ENCODE measurements at places on chromosomes 12 and 14.

DNA sequence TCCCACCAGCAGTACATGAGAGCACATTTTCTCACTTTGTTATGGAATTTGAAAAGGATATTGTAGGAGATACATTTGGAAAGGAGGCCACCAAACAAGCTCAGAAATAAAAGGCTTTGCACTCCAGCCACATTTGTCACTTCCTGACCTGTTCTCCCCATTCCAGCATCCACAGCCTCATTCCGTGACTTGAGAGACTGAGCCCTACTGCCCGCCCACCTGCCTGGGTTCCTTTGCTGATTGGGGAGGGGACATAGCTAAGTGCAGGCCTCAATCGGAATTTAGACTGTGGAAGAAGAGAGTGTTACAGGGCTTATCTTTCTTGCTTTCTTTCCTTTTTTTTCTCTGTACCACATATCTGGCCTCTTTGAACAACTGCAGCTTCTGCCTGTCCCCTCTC, 735.4 kb upstream of the TMEM132C start:
- H3K27ac ChIP-seq = no peak overlapping the region
- no peaks in the 10 kb centered on the region for H3K36me3 ChIP-seq
- no peak for DNase-seq
- H3K4me1 ChIP-seq = no peaks in the 10 kb centered on the region
- H3K27me3 ChIP-seq = no peaks in the 10 kb centered on the region
- no peak overlapping the region for H3K4me3 ChIP-seq

DNA sequence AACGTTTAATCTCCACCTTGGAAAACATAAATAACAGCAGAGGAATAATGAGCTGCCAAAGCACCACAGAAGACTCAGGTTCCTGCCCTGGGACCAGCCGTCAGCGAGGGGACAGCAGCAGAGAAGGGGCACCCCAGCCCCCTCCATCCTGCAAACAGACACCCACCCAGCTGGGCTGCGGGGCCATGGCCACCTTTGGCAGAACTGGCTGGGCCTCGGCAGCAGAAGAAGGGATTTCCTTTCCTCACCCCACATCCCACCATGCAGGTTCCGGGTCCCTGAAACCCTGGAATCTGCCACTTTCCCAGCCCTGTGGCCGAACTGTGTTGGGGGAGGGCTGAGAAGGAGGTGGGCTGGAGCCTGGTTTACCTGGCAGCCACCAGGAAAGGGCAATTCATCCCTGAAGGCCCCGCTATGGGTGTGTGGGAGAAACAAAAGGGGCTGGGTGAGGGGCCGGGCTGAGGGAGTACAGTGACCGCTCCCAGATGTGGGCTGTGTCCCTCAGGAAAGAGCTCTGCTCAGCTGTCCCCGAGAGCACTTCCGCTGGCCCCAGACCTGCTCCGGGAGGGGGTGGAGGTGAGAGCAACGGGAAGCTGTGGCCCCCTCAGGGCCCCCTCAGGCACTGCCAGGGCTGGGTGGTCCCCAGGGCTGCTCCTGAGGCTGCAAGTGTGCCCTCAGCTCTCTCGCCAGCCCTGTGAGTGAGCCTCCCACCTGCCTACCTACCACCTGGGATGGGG, 3.8 kb downstream of the PGF start:
- no peaks in the 10 kb centered on the region for H3K4me1 ChIP-seq
- H3K4me3 ChIP-seq = no peak overlapping the region
- no peaks in the 10 kb centered on the region for H3K36me3 ChIP-seq
- no peak for DNase-seq
- H3K27ac ChIP-seq = no peak overlapping the region
- H3K27me3 ChIP-seq = no peaks in the 10 kb centered on the region

- H3K4me3 ChIP-seq = no peak overlapping the region
- H3K27ac ChIP-seq = no peak overlapping the region
- no peaks in the 10 kb centered on the region for H3K27me3 ChIP-seq
- no peak for DNase-seq
- no peaks in the 10 kb centered on the region for H3K4me1 ChIP-seq
Measured at GRCh38 chr14:89340200-89341181, 76.5 kb downstream of the FOXN3 start.

DNA sequence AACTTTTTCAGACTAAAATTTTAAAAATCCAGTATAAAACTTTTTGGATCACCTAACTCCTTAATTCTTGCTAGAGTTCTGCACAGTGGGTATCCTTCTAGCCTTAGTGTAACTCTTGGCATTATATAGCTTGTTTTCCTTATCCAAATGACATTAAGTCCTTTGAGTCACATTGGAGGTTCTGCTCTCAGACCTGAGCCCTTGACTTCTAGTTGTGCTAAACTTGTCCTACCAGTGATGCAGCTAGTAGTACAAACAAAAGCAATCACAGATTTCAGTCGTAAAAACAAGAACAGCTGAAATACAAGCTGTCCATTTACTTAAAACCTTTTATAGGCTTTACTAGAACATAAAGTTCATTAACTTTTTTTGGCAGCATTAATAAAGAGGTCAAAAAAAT, 10.5 kb downstream of the ZBTB1 start:
- no peaks in the 10 kb centered on the region for H3K27me3 ChIP-seq
- peaks cover 24% of the 10 kb centered on the region for H3K4me1 ChIP-seq
- no peak overlapping the region for H3K4me3 ChIP-seq
- DNase-seq = no peak
- H3K27ac ChIP-seq = no peak overlapping the region
- no peaks in the 10 kb centered on the region for H3K36me3 ChIP-seq

GRCh38 chr12:15863984-15864383, 18.2 kb upstream of the STRAP start:
- H3K27me3 ChIP-seq = no peaks in the 10 kb centered on the region
- no peak overlapping the region for H3K27ac ChIP-seq
- no peaks in the 10 kb centered on the region for H3K4me1 ChIP-seq
- peak; percentile 56 for DNase-seq
- H3K36me3 ChIP-seq = no peaks in the 10 kb centered on the region

Data from MM.1S (cell line).